Activated CD4-positive, CD25-positive, alpha-beta regulatory T cell (primary cell): ENCODE measurements at places on chromosomes 1 and 21.

GRCh38 chr21:26116456-26117011 is 54.0 kb downstream of the APP start:
- DNase-seq, result no peak

DNA sequence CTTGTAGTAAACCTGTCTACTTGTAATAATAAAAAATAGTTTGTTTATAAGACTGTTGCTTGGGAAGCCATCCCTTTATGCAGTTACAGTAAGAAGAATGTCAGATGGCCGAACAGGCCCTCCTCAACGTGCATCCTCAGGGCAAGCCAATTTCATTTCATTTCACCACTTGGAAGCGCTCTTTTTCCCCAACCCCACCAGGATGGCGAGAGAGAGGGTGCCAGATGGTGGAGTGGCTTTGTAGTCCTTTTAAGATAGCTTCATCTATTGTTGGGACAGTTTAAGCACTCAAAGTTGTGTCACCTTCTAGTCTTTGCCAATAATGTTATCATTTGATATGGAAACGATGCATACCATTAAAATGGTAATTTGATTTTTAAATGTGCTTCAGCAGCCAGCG is 356.3 kb upstream of the CAMK1G start:
- DNase-seq, result no peak

- DNase-seq, result no peak
These were observed 341.8 kb downstream of the PLPP3 start for GRCh38 chr1:56237491-56238064.

- DNase-seq, result no peak
These were observed 85.4 kb upstream of the ROR1 start for GRCh38 chr1:63688302-63688890.

DNA sequence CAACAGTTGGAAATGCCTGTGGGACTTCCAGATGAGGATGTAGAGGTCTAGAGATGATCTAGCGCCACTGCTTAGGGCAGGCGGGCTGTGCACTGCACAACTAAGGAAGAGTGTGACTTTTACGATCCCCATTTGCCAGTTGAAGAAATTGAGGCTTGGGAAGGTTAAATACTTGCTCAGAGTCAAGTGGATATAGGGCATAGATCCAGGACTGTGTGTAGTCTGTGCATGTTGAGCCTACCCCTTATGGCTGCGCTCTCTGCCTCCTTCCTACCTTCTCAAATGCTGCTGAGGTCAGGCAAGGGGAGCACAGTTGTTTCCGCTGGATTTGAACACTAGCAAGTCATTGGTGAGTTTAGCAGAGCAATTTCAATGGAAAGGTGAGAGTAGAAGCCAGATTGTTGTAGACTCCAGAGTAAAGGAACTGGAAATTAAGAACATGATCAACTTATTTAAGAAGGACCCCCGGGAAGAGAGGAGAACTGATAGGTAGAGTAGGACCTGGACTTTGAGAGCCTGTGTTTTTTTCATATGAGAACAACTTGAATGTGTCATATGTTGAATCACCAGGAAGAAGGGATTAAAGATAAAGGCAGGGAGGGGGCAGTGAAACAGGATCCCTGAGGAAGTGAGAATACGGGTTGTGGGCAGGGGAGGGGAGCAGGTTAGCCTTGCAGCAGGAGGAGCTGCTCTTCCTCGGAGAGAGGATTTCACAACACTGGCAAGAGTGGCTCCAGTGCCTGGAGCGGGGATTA is 2.7 kb downstream of the CAPN2 start:
- no peak for DNase-seq

DNA sequence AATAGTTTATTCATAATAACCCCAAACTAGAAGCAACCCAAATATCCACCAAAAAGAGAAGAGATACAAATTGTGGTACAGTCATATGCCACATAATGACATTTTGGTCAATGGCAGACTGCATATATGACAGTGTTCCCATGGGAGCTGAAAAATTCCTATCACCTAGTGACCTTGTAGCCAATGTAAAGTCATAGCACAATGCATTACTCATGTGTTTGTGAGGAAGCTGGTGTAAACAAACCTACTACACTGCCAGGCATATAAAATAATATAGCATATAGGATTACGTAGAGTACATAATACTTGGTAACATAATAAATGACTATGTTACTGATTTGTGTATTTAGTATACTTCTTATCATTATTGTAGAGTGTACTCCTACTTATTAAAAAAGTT is 29.5 kb upstream of the SLFNL1 start:
- no peak for DNase-seq

- no peak for DNase-seq
These were observed 9.3 kb downstream of the NKAIN1 start for GRCh38 chr1:31230378-31230777.

GRCh38 chr1:109214695-109215623 is 1.2 kb downstream of the SARS1 start:
- peak; percentile 7 for DNase-seq

GRCh38 chr1:81432654-81433109 is 368.1 kb upstream of the ADGRL2 start:
- DNase-seq, result no peak

- no peak for DNase-seq
These were observed 40.6 kb downstream of the PTP4A2 start for GRCh38 chr1:31897526-31898100.
